Muscle of back (tissue), 13 donors: ENCODE measurements at places on chromosomes 11 and 22.

DNA sequence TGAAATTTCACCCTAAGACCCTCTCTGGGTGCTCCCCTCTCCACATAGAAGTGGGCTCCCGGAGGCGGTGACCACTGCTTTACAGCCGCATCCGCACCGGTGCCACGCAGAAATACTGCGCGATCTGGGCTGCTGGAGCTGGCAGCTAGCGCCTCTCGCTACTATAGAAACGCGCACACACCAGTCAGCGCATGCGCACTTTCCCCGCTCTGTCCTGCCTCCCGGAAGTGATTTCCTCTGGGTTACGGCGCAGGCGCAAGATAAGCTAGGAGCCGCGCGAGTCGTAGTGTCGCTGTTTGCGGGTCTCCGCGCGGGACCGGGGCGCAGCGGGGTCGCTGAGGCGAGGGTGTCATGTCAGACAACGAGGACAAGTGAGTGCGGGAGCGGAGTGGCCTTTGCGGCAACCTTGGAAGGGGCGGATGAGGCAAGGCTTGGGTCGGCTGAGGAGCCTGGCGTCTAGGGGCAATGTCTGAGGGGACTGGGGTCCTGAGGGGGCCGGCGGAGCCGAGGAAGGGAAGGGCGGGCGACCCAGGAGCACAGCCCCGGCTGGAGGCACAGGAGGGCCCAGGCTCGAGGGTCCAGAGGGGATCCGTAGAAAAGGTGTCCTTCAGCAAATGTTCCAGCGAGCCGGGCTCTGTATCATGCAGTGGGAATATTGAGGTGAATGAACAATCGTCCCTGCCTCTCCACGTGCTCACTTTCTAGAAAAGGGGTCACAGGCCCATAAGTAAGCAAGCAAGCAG, at the start of the genes C22orf23 and POLR2F:
C22orf23 (minus strand) TSS at position 165 of the 743 bp plus-strand sequence. CDS start 452 bp downstream, outside the sequence.
POLR2F (plus strand) TSS at position 263 of the 743 bp plus-strand sequence; CDS start at position 352, 89 bp downstream.
- peak; percentile 98 for DNase-seq

DNA sequence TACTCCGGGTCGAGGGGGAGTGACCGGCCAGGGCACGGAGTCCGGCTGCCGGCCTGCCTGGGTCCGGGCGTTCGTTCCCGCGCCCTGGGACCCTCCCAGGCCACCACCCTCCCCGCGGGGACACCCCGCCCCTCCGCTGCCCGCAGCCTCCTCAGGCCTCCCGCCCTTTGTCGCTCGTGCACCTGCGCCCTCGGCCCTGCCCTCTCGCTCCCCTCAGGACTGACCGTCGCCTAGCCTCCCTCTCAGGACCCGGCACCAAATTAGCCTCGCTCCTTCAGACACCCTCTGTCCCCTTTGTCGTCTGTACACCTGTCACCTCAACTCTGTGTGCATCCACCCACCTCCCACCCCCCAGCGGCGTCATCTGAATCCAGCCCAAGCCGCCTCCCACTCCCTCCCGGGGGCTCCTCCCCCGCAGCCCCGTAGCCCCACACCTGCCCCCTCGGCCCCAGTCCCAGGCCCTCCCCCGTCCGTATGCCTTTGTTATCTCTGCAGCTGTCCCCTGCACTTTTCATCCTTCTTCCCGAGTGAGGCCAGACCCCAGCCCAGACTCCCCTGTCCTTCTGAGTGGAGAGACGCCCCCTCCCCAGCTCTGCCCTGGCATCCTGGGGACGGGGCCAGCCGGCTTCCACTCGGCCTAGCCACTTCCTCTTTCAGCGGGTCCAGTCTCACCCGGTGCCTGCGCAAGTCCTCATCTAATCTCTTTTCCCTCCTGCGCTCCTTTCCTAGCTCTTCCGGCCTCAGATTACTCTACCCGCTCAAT, 643 bp downstream of the TIGD3 start:
- no peak for DNase-seq

DNA sequence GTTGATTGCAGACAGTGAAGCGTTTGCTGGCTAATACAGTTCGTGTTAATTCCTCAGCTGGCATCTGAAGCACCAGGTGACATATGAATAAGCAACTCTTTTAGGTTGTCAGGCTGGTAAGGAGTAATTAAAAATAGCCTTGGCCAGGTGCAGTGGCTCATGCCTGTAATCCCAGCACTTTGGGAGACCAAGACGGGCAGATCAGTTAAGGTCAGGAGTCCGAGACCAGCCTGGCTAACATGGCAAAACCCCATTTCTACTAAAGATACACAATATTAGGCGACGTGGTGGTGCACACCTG, 74.9 kb downstream of the CECR2 start:
- no peak for DNase-seq

GRCh38 chr11:129333873-129334272, 41.8 kb upstream of the BARX2 start:
- no peak for DNase-seq

- no peak for DNase-seq
Observed at GRCh38 chr11:79076526-79077115, 364.2 kb downstream of the TENM4 start.

DNA sequence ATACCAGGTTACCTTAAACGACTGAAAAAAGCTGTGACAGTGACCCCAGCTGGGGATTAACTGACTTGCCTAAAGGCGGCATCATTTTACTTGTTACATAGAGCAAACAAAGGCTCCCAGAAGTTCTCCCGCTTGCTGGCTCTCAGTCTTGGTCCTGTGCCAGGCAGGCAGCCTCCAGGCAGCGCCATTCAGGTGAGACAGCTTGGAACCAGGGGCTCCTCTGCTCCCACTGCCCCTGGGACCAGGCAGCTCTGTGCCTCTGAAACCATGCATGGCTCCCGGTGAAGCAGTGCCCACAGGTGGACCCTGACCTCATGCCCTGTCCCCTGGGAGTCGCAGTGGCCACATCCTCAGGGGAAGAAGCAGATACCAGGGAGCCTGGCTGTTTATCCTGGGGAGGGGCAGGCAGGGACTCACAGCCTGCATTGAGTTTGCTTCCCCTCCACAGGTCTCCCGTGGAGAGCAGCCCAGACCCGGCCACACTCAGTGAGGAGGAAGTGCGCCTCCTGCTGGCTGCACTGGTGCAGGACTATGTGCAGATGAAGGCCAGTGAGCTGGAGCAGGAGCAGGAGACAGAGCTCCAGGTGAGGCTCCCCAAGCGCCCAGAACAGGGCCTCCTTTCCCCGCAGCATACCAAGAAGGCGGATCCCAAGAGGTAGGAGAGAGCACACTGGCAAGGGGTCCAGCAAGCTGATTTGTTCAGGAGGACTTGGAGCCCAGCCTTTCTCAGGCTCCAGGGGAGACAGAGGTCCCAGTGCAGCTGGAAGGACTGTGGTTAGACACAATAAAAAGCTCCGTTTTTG, 15.6 kb upstream of the CYP2R1 start:
- no peak for DNase-seq

GRCh38 chr11:10792385-10793068, 16.2 kb downstream of the EIF4G2 start:
- DNase-seq = peak; percentile 62

- DNase-seq = no peak
Observed at GRCh38 chr11:116857936-116858335, 20.5 kb upstream of the APOA1 start.

DNA sequence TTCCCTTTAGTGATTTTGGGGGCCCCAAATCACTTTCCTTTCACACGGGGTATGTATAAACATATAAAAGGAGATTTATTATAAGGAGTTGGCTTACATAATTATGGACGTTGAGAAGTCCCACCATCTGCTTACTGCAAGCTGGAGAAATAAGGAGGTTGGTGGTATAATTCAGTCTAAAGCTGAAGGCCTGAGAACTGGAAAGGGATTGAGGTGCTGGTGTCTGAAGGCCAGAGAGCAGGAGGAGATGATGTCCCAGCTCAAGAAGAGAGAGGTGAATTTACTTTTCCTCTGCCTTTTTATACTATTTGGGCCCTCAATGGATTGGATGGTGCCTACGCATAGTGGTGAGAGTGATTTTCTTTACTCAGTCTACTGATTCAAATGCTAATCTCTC, 1.3 kb upstream of the ZNF202 start:
- DNase-seq = no peak

DNA sequence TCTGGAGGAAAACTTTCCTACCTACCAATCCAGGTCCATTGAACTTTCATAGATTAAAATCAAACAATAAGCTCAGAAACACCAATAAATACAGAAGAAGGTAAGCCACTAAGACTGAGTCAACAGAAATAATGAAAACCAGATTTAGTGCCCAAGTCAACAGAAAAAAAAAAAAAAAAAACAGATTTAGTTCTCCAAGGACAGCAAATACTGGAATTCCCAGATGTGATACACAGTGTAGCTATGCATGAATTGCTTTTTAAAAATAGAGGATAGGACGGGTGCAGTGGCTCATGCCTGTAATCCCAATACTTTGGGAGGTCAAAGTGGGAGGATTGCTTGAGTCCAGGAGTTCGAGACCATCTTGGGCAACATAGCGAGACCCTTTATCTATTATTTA, 15.7 kb downstream of the DMC1 start:
- DNase-seq = no peak

DNA sequence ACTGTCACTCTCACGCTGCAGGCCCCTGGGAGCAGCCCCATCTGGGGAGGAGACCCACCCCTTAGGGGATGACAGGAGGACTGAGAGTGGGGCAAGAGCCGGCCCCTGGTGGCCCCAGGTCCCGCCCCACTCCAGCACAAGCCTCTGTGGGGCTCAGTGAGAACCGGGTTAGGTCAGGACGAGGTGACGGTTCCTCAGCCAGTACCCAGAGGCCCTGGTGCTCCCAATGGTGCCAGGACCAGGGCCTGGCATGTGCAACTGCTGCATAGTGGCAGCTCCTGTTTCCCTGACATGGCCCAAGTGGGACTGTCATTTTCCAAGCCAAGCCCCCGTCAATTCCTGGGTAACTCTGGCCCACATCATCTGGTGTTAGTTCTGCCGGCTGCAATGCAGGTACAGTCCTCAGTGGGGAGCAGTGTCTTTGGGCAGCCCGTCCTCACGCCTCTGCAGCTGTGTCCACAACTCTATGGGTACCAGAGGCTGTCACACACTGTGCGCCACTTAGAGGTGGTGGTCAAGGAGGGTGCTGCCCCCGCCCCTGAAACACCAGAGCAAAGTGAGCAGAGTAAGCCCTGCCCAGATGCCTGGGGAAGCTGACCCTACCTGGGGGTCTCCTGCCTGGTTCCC, 15.9 kb downstream of the CHID1 start:
- no peak for DNase-seq

GRCh38 chr22:28142361-28142961, 223.4 kb upstream of the PITPNB start:
- peak; percentile 87 for DNase-seq

GRCh38 chr22:38177926-38178604, 3.6 kb downstream of the PLA2G6 start:
- DNase-seq = no peak

GRCh38 chr11:22340701-22341587, 2.8 kb downstream of the SLC17A6 start:
- DNase-seq = no peak

GRCh38 chr11:128551611-128552335, 35.6 kb downstream of the ETS1 start:
- DNase-seq = no peak

DNA sequence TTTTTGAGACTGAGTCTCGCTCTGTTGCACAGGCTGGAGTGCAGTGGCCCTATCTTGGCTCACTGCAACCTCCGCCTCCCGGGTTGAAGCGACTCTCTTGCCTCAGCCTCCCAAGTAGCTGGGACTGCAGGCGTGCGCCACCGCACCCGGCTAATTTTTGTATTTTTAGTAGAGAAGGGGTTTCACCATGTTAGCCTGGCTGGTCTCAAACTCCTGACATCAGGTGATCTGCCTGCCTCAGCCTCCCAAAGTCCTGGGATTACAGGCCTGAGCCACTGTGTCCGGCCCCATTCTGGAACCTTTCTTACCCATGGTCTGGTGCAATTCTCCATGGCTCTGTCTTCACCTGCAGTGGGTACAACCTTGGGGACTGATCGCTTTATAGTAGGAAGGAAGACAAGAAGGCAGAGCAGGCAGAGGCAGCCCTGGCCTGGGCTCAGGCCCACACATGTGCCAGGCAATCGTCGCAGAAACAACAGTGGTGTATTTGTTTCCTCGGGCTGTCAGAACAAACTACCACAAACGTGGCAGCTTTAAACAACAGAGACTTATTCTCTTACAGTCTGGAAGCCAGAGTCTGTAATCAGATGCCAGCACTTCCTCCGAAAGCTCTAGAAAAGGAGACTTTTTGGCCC, 4.0 kb upstream of the PTGDR2 start:
- DNase-seq = no peak

DNA sequence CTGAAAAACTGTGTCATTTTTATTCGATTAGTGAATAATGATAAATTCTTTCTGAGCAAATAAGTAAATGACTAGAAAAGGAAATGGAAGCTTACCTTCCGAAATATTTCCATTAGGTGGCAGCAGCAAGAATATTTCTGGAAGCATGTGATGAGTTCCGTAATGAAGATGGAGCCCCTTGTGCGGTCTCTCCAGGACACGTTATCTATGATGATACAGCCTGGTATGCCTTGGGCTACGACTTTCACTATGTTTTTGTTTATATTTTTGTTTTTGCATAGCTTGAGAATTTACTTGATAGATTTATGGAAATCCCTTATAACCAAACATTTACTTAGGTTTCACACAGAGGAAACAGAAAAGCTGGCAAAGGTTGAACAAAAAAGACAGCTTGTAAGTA, 25.7 kb downstream of the CASP5 start:
- no peak for DNase-seq

DNA sequence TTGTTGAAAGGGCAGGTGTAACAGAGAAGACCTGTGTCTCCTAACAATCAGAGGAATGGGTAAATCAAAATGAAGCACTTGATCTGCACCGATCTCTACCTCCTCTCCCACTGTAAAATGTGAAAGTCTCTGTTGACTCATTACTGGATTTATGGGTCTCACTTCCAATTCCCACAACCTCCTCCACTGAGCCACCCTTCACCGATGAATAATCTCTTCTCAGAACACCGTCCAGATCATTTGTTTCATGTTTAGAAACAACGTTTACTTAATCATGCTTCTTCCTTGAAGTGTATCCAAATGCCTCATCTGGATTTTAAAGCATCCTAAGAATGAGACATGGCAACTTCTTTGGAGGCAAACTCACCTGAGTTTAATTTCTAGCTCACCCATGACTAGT, 643.6 kb downstream of the ETS1 start:
- no peak for DNase-seq

DNA sequence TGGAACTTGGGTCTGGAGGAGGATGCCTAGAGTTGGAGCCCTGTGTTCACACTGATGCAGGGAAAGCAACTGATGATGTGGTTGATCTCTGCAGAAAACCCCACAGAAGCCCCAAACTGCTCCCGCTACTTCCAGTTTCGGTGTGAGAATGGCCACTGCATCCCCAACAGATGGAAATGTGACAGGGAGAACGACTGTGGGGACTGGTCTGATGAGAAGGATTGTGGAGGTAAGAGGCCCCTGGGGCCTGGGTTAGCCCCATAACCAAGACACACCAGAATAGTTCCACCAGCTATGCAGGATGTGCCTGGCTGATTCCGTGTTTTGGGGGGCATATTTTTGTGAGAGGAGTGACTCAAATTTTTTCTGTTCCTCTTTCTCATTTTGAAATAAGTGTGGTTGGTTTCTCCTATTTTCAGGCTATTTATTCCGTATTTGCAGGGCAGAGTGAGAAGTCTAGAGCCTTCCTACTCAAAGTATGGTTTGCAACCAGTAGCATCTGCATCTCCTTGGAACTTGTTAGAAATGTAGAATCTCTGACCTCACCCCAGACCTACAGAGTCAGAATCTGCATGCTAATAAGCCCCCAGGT, 137.3 kb upstream of the SORL1-AS1 start:
- DNase-seq = no peak
